ENCODE measurements at places on chromosomes 1 and 21. TPM values are rescaled to one million over a fixed set of nuclear protein-coding genes. Genes with fewer than 3 reads are reported as not detected.

RHEX gene
- total RNA-seq: not detected

FCRL2 gene
- total RNA-seq: 136 TPM

- no peak for DNase-seq
Measured at GRCh38 chr21:32612999-32613337, 791 bp upstream of the CFAP298 start.

DNA sequence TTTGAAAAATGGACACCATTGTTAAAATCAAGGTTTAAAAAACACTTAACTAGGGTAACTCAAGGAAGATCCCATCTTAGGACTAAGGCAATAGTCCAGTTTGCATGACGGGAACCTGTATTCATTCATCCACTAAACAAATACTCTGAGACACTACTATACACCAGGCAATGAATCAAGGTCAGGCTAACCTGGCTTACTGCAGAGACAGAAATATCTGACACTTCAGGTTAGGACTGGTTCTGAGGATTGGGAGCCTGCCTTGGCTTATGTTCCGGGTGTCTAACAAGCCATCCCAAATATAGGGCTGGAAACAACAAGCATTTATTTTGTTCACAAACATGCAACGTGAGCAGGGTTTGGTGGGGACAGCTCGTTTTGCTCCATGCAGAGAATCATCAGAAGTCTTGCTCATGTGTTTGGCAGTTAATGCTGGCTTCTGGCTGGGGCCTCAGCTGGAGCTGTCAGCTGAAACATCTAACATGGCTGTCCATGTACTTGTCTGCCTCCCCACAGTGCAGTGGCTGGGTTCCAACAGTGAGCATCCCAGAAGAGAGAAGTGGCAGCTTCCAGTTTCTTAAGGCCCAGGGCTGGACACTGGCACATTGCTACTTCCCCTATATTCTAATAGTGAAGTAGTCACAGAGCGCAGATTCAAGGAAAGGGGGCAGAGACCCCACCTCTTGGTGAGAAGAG lies 37.0 kb upstream of the CAMK1G start:
- DNase-seq: no peak

- peak; percentile 81 for DNase-seq
Measured at GRCh38 chr1:94111879-94112278, 9.1 kb downstream of the ABCA4 start.

DNA sequence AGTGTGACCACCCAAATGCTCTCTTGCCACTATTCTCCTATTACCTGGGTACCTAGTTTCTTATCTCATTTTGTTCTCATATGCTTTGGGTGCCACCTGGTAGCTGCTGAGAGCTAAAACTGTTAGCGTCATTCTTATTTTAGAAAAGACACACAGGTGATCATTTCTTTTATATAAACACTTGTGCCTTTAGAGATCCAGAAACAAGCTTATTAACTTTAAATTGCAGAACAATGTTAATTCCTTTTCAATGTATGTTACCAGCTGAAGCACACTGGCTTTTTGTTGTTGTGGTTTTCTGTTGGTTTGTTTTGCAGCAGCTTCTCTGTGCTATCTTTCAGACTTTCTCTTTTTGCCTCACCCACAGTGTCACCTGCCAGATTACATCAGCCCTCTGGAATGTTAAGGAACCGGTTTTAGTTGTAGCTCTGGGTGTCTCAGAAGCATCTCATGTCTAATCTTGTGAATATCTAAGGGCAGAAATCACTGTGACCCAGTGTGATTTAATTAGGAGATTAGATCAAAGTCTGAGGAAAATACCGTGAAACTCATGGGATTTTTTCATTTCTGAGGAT lies 43.4 kb upstream of the SLC19A2 start:
- no peak for DNase-seq

GRCh38 chr1:205986861-205987260 lies 16.3 kb downstream of the RAB7B start:
- no peak for DNase-seq

DNA sequence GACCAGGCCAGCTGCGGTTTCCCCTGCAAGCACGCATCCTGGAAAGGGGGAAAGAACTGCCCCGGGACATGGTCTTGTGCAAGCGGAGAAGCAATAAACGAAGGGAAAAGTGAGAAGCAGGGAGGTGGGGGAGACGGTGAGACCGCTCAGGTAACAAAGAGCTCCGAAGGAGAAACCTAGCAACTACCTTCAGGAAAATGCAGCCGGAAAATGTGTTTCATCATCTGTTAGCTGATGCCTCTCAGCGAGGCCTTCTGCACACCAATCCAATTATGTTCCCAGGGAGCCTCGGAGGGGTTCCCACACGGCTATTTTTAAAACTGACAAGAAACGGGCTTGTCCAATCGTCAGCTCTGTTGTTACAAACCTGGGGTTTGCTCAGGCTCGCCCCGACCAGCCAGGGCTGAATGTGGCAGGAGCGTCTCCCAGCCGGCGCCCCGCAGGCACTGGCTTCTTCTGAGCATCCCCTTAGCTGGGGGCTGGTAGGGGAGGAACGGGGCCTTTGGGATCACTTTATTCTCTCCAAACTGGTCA lies 3.4 kb downstream of the RIPK4 start:
- DNase-seq: no peak

DNA sequence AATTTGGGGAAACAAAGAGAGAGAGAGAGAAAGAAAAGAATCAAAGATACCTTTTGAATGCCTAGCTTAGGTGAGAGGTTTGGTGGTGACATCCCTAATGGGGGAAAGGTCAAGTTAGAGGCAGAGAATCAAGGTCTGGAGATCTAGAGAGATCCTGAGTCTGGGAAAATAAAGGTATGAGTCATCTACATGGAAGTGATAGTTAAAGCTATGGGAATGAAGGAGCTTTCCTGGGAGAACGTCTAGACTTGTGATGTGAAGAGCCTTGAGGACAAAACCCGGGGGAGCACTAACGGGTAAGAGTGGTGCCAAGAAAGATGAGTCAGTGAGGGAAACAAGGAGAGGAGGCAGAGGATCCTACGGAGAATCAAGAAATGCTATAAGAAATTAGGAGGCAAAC lies 110.8 kb upstream of the RUNX1 start:
- no peak for DNase-seq

Data from Karpas-422 (cell line).